Lower lobe of right lung (tissue), 2 donors: ENCODE measurements at places on chromosomes 6 and 20.

DNA sequence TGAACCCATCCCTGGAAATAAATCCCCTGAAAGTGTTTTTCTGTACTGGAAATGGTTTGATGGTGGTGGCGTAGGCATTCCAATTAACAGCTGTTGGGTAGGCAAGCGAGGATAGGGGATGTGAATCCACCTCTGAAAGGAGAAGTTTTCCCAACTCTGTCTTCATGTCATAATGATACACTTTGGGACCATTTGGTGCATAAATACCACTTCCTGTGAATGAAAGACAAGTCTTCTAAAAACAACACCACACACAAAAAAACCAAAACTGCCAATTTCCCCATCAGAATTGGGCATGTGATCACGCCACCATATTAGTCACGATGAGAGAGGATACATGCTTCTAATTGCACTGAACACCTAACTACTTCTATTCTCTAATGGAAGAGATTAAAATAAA, 6.4 kb downstream of the VNN2 start:
- no peak for DNase-seq
- H3K27ac ChIP-seq = no peak overlapping the region

DNA sequence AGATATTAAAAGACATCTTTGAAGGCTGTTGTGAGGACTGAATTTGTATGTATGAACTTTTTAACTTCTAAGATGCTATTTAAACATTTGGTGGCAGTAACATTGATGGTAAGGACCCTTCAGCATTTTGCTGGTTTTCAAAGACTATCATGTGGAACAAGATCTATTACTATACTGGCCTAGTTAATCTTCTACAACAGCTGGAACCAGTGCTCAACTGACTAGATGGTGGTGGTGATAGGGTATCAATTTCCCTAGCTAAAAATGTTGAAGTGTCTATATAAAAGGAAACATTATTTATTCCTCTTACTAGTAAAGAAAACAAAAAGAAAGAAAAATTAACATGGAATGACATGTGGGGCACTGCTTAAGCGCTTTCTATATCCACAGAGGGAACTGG, 195.7 kb downstream of the TASP1 start:
- H3K27me3 ChIP-seq = no peaks in the 10 kb centered on the region
- no peak overlapping the region for H3K27ac ChIP-seq
- H3K36me3 ChIP-seq = no peaks in the 10 kb centered on the region
- no peak for DNase-seq

- no peak overlapping the region for H3K4me3 ChIP-seq
- H3K36me3 ChIP-seq = no peaks in the 10 kb centered on the region
- H3K27ac ChIP-seq = no peak overlapping the region
- no peaks in the 10 kb centered on the region for H3K27me3 ChIP-seq
- H3K4me1 ChIP-seq = peaks cover 6% of the 10 kb centered on the region
Observed at GRCh38 chr6:90412538-90413369, 116.1 kb upstream of the BACH2 start.

GRCh38 chr6:137697267-137697938, 169.7 kb upstream of the TNFAIP3 start:
- DNase-seq = no peak
- peaks cover 21% of the 10 kb centered on the region for H3K4me1 ChIP-seq
- H3K36me3 ChIP-seq = no peaks in the 10 kb centered on the region
- no peak overlapping the region for H3K4me3 ChIP-seq
- H3K27ac ChIP-seq = peak overlapping the region; percentile 3
- no peaks in the 10 kb centered on the region for H3K27me3 ChIP-seq

DNA sequence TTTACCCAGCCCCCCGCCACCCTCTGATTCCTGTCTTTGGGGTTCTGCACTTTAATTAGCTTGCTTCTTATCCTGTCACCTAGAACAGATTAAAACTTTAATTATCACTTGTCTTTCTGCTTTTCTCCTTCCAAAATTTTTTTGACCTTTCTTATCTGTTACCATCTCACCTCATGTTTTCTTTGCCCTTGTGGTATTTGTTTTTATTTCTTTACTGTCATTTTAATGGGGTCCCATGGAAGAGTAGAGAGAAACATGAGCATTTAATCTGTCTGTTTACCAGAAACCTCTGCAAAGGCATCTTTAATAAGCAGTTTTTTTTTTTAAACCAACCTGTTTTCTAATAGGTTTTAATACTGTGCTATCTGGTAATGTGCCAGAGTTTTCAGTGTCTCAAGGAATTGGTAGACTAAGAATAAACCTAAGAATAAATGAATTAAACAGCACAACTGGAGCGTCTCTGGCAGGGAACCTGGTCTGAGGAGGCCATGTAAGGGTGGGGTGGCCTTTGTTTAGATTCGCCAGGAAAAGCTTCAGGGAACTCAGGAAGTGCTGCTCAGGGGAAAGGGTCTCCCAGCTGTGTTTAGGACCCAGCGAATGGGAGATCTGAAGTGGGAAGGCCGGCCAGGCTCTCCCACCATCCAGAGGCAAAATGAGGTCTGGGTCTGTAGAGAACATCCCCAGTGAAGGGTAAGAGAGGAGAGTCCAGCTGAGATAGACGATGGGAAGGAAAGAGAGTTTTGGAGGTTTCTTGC, 69.8 kb downstream of the ARID1B start:
- no peak overlapping the region for H3K27ac ChIP-seq
- no peak overlapping the region for H3K4me3 ChIP-seq
- no peaks in the 10 kb centered on the region for H3K36me3 ChIP-seq

GRCh38 chr6:101578306-101578705, 184.8 kb downstream of the GRIK2 start:
- H3K27me3 ChIP-seq = no peaks in the 10 kb centered on the region
- no peaks in the 10 kb centered on the region for H3K36me3 ChIP-seq
- no peak overlapping the region for H3K27ac ChIP-seq

GRCh38 chr6:106739387-106739786, 110.0 kb downstream of the QRSL1 start:
- no peaks in the 10 kb centered on the region for H3K27me3 ChIP-seq
- no peaks in the 10 kb centered on the region for H3K36me3 ChIP-seq
- H3K4me3 ChIP-seq = no peak overlapping the region
- peak; percentile 50 for DNase-seq
- H3K4me1 ChIP-seq = no peaks in the 10 kb centered on the region

- DNase-seq = no peak
- H3K4me1 ChIP-seq = peaks cover 27% of the 10 kb centered on the region
- no peaks in the 10 kb centered on the region for H3K27me3 ChIP-seq
- H3K4me3 ChIP-seq = no peak overlapping the region
- H3K36me3 ChIP-seq = no peaks in the 10 kb centered on the region
Observed at GRCh38 chr6:73710470-73710869, 14.5 kb downstream of the CD109 start.

DNA sequence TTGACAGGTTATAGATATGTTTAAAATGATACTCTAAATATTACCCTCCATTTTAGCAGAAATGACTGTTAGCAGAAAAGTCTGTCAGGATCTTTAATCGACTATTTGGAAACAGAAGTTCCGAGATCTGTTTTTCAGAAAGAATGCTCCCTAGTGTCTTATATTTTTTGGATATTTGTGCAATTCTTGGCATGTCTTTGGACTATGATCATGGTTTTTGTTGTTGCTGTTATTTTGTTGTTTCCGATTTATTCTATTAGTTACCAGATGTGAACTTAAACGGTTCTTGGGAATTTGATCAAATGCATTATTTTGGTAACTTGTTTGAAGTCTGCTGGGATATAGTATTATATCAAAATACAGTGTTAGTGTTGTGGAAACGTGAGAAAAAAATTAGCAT, 106.4 kb upstream of the CEP162 start:
- no peaks in the 10 kb centered on the region for H3K27me3 ChIP-seq
- no peaks in the 10 kb centered on the region for H3K4me1 ChIP-seq

DNA sequence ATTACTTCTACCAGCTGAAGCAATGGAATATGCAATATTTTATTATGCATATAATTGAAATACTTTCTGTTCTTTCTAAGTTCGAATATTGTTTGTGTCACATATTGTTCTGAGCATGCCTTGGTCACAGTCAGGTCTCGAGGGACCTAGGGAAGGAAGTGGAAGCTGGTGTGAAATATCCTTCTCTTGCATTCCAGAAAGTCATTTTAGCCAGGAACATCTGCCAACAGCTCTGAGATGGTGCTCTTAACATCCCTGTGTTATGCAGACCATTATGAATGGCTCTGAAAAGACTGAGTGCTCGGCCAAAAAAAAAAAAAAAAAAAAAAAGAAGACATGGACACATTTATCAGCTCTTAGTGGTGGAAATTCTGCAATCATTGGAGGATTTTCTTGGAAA, 132.7 kb upstream of the JAG1 start:
- H3K36me3 ChIP-seq = no peaks in the 10 kb centered on the region
- no peaks in the 10 kb centered on the region for H3K4me1 ChIP-seq
- H3K27ac ChIP-seq = no peak overlapping the region
